ENCODE measurements at places on chromosomes 7 and 10.

DNA sequence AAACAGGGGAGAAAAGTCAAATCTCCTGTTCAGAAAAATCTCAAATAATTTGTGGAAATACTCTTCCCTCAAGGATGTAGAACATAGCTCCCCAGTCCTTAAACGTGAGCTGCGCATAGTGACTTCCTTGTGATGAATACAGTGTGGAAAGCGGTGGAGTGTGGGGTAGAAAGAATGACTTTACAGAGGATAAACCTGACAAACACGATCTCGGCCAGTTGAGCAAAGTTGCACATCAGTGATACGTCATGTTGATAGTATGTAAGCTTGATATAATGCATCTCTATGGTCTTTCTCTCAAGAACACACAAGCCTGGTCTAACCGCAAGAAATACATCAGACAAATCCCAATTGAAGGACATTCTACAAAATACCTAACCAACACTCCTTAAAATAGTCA, 32.0 kb upstream of the ZCCHC24 start:
- DNase-seq, result no peak

DNA sequence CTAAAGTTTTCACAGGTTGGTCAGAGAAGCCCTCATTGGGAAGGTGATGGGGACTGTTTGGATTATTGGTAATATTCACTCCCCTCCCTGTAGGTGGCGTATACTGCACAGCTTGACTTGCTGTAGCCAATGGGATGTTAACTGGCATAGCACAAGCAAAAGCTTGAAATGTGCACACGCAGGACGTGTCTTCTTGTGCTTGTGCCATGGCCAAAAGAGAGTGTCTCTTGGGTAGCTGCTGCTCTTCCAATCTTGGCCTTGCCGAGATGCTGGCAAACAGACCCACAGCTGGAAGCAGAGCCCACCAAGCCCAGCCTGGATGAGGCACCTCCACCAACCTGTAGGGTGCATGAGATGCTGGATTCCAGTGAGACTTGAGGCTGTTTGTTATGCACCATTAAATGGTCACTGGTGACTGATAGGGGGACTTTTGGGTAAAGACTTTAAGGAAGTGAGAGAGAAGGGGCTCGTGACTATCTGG, 266.0 kb downstream of the GRID1 start:
- DNase-seq, result no peak

DNA sequence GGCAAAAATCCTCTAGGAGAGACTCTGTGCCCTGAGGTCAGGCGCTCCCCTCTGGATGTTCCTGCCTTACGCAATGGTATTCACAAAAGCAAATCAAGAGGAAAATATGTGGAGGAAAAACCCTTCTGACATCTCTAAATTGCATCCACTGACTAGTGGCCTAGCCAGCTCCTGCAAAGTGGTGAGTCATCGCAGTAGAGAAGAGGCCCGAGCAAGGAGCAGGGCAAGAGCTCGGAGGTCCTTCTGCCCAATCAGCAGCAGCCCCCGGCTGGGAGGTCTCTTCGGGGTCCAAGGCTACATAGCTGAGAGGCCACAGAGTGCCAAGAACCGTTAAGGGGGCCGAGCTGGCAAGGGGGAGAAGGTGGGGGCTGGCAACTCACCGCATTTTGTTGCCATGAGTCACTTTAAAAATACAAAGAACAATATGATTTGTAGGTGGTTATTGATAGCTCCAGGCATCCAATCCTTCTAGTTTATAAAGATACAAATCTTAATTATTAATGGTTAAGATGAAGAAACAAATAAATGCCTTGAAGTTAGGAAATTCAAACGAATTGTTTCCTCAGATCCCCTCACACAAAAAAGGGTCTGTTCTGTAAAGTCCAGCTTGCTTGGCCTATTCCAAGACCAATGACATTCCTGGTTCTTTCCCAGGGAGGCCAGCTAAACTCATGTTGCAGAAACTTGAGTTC, 161.6 kb downstream of the PKD1L1 start:
- no peak for DNase-seq

GRCh38 chr10:98971464-98971863, 264.2 kb downstream of the HPSE2 start:
- no peak for DNase-seq

DNA sequence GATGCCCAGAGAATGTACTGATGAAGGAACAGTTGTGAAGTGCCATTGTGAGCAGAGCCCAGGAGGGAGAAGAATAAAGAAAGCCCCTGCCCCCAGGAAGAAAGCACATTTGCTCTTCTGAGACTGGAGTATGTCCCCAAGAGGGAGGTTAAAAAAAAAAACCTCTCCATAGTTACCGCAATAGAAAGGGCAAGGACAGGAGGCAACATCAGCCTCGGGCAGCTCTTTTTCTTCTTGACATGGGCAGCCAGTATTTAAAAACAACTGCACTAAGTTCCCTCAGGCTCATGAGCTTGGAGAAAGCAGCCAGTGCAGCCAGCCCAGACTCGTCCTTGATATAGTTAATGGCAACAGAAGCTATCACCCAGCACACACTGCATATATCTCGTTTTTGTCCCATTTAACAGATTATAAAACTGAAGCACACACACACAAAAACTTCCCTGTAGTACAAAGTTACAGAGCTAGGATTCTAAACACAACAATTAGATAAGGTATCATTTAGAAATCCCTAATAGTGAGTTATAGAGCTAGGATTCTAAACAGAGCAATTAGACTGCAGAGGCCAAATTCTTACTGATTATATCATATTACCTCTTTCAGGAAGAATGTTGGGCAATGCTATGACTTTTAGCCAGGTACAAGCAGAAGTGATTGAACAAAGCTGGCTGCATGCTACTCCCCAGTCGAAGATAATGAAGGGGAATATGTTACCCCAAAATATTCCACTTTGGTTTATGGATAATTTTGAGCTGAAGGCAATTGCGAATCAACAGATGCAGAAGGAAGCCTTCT, 823.5 kb downstream of the GRID1 start:
- DNase-seq, result no peak

DNA sequence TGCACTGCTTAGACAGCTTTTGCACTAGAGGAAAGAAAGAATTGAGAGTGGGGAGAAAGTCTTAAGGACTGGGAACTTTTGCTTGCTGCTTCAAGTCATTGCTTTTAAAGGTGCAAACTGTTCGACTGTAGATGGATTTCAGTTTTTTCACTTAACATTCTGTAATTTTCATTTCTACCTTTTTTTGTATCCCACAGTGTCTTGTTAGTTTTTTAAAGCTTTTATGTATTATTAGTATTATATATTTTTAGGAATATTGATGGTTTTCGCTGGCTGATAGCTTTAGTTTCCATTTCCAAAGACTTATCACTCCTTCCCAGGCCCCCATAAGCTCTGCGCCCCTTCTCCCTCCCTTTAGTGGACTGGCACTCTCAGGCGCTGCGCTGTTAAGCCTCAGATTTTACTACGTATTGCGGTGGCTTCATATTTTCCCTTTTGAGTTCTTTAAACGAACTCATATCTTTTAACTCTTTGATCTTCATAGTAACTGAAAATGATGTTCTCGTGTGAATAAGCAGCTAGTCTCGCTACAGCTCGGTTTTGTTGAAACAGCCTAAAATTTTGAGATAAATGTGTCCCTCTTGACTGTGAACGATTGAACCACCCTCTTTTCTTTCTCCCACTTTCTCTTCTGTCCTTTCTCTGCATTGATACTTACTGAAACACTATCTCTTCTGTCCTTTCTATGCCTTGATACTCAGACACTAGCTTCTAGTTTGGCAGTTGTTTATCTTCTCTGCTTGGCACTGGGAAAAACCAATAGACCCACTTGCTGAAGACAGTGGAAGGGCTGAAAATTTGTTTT, 2.5 kb upstream of the ETV1 start:
- no peak for DNase-seq

DNA sequence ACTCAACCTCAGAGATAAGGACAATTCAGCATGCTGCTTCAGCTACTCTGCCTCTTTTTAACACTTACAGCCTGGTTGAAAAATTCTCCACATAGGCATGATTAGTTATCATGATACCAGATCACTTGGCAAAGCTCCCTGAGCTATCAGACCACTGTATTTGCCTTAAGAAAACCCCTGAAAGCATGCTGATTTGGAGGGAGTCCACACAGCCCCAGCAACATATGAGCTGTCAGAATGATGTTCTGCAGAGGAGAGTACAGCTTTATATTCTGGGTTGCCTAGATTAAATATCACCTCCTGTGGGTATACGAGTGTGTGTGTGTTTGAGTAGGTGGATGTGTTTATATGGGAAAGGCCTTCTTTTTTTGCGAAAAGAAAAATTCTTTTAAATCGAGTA, 170.2 kb upstream of the CHRM2 start:
- no peak for DNase-seq

DNA sequence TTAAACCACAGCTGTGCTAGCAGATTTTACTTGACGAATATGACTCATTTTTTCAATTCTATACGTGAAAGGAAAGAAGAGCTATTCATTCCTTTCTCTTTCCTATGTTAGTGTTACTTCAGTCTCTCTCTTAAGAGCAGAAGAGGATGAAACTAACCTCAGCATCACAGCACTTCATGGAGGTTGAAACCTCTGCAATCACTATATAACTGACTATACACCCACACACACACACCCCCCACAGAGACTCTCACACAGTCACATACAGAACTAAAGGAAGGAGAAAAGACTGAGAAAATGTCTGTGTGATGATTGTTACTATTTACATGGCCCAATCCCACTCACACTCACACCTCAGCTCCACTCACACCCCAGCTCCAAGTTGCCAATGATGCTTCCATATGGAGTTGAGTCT, 104.2 kb downstream of the KIF20B start:
- no peak for DNase-seq

GRCh38 chr10:59333701-59334100, 28.6 kb downstream of the FAM13C start:
- no peak for DNase-seq

DNA sequence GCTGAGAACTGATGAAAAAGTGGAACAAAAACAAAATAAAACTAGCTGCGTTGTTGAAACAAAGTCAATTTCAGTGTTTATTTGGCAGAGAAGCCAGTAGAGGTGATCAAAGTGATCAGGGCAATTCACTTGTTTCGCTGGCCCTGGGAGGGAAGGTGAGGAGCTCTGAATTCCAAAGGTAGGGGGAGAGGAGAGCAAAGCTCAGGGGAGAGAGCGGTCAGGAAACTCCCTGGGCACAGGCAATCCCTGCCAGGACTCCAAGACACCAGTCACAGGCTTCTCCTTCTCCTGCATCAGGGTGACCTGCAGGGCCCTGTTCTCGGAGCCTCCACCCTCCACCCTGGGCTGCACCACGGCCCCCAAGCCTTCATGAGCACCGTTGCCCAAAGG, 6.8 kb upstream of the KIAA1217 start:
- no peak for DNase-seq

DNA sequence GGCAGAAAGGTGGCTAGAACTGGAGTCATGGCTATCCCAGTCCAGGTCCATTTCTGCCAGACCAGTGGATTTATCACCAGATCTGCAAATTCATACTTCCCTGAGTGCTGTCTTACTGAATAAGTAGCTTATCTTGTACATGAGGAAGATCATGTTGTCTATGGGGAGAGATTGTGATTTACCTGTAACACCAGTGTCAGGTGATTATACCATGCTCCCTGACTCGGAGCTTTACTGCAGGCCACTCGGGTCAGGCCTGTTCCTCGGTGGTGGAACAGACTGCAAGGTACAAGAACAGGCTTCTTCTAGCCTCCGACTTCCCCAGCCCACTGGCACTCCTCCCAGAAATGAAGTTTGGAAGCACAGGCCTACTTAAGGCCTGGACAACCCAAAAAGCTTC, 42.6 kb upstream of the DLG5 start:
- DNase-seq, result no peak

DNA sequence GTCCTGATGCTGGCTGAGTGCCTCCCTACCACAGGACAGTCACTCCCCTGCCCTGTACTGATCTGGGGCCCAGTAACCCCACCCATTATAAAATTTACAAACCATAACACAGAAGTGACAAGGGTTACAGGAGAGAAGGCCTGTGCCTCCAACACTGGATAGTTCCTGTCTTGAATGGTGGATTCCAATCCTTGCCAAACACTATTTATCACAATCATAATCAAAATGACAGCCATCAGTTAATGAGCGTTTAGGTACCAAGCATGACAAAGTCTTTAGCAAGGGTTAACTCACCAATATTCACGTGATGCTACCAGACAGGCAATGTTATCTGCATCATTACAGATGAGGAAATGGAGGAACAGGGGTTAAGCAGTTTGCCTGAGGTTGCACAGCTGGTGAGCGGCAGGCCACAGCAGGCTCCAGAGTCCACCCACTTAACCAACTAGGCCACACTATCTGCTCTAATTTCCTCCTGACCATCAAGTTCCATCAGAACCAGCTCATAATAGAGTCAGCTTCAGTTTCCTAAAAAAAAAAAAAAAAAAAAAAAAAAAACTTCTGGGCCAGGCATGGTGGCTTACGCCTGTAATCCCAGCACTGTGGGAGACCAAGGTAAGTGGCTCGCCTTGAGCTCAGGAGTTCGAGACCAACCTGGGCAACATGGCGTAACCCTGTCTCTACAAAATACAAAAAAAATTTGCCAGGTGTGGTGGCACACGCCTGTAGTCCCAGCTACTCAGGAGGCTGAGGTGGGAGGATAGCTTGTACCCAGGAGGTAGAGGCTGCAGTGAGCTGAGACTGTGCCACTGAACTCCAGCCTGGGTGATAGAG, 14.2 kb downstream of the PDLIM1 start:
- peak; percentile 15 for DNase-seq

GRCh38 chr10:69459893-69460575, 8.8 kb downstream of the TSPAN15 start:
- DNase-seq, result no peak

GRCh38 chr7:68542831-68543230, 1055.4 kb upstream of the AUTS2 start:
- no peak for DNase-seq

DNA sequence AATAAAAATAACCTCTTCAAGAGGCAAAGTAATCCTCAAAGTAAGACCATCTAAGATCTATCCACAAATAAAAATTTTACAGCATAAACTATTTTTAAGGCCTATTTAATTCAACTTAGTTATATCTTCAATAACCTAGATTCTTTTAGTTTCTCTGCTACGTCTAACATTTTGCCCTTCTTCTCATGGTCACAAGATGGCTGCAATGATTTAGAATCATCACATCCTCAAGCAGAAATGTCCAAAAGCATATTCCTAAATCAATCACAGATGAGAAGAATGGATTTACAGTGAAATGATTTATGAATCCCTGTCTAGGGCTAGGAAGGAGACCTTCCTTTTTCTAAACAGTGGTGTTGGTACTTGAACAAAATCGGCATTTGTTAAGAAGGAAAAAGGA, 304.7 kb downstream of the ARHGAP12 start:
- no peak for DNase-seq
